Fibroblast of villous mesenchyme (primary cell): ENCODE measurements at places on chromosomes 13 and 19. TPM values are rescaled to one million over a fixed set of nuclear protein-coding genes. Genes with fewer than 3 reads are reported as not detected.

GRCh38 chr13:26952551-26953143 lies 192.1 kb upstream of the GPR12 start:
- DNase-seq = no peak

DNA sequence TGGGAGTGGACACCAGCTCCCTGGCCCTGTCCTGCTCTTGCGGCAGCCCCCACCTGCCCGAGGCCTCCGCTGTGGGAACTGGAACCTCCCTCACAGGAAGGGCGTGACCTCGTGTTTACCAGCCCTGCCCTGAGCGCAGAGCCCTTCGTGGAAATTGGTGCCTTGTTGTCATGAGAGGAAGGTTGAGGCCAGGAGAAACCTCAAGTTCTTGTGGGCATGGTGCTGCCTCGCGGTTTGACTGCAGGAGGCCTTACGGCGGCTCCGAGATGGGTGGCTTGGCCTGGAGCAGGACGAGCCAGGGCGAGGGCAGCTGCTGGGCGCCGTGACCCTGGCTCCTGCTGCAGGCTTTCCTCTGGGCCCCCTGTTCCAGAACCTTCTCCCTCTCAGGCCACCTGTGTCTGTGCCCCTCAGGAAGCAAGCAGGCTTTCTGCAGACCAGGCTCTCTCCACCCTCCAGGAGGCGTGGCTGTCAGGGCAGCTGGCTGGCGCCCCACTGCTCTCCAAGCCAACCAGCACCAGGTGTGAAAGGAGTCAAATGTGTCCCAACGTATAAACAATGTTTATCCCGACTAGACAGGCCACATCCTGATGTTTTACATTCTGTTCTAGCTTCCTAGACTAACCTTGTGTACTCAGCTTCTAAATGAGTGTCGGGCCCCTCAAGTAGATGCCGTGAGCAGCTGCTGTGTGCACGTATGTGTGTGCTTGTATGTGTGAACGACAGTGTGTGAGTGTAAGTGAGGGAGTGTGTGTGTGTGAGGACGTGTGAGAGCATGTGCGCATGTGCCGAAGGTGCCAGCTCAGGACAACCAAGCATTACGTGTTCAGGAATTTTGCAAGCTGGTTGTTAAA lies 10.4 kb upstream of the RASA3 start:
- peak; percentile 58 for DNase-seq

- peak; percentile 76 for DNase-seq
Measured at GRCh38 chr13:106499896-106500295, 35.6 kb downstream of the EFNB2 start.

- DNase-seq = no peak
Measured at GRCh38 chr13:113451951-113452421, 1.3 kb downstream of the ADPRHL1 start.

DNA sequence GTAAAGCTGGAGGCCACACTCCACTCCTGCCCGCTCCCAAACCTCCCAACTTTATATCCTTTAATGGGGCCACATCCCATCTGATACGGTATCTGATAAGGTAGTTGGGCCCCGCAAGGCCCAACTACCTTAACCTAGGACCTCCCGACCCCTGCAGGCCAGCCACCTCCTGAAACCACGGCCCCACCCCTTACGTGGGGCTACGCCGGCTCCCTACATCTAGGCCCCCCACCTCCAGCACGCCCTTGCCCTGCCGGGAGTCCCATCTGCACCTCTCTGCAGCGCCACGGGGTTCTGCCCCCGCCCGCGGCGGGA lies 2.2 kb downstream of the IGFLR1 start:
- no peak for DNase-seq

- peak; percentile 61 for DNase-seq
Measured at GRCh38 chr19:33430674-33431277, 57.3 kb downstream of the CEBPG start.

DNA sequence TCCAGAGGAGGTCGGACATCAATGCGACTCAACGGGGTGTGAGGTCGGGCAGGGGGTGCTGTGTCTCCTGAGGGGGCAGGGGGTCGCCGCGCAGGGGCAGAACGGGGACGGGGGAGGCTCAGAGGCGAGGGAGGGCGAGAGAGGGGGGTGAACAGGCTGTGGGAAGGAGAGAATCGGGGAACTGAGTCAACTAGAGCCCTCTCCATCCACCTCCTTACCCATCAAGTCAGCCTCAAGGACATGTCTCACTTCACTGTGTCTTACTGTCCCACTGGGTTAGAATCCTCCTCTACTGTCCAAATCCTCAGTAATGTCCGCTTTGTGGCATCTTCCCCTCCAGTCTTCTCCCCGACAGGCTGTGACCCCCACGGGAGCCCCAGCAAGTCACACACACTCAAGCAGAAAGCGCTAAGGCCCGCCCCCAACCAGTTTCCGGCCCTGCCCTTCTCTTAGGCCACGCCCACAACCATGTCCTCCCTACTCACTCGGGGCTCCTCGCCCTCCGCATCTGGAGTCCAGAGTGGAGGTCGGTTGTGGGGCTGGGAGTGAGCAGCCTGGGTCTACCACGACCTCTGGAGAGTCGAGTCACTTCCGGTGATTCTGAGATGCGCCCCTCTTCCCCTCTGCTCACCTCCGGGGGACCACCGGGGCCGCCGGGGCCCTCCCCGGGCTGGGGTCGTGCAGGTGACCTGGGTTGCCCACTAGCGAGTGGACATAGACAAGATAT lies 9.3 kb downstream of the PLEKHA4 start:
- DNase-seq = no peak

DNA sequence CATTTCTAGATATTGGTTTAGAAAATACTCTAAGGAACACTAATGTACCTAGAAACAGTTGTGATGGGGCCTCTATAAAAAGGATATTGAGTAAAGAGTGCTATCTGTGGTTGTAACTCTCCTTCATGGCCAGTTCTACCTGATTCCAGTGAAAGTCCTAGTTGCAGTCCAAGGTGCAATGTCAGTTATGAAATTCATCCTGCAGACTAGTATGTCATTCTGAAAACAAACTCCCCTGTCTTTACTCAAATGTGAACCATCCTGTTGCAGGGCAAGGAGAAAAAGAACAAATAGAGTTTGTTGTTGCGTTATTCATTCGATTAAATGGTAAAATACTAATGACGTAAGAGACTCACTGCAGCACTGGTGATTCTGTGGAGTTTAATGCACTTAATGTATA lies 18.3 kb upstream of the N4BP2L1 start:
- no peak for DNase-seq

- DNase-seq = no peak
Measured at GRCh38 chr13:50453188-50453587, 390.3 kb downstream of the DLEU7 start.

GRCh38 chr13:35916146-35916545 lies 215.0 kb downstream of the DCLK1 start:
- DNase-seq = no peak

DNA sequence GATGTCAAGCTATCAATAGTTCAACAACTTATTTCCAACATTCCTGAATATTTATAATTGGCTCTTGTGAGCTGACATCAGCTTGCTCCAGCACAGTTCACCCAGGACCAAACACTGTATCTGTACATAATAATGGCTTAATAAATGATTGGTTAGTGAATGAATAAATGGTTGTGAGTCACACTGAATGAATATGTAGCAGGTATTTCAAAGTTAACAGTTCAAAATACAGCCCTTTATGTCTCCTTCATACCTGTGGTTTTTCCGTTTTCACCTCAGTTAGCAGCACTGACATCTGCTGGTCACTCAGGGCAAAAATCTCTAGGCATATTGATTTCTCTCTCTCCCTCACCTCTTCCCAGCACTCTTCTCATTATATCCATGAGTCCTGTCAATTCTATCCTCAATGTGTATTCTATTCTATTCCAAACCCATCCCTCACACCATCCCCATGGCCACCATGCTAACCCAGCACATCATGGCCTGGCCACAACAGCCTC lies 76.3 kb downstream of the PEG3 start:
- DNase-seq = no peak

- DNase-seq = no peak
Measured at GRCh38 chr19:10737722-10738121, 19.8 kb downstream of the DNM2 start.

- no peak for DNase-seq
Measured at GRCh38 chr19:33497131-33497777, 24.3 kb downstream of the PEPD start.

DNA sequence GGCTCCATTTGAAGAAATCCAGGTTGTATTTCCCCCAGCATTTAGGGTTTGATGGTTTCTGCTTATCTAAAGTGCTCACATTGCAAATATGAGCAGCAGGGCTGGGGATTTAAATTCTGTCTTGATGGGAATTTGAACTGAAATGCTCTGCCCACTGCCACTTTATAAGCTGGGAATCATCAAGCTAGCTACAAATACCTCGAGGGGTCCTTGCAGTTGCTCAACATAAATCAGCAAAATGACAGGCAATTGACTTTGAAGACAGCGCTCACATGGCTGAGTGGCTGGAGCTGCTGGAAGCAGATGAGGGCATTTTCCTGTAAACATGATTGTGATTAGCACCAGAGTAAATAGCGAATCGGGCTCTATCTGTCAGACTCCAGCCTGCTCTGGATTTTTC lies 39.4 kb upstream of the MEDAG start:
- DNase-seq = peak; percentile 27

OVOL3 gene
- not detected in 2 replicates for total RNA-seq

SMAD9 gene
- 4.2 and 4.3 TPM in 2 replicates for total RNA-seq

PSG7 gene
- not detected in 2 replicates for total RNA-seq

ZGLP1 gene
- 0.32 and 0.43 TPM in 2 replicates for total RNA-seq

COX6B2 gene
- under 0.01 TPM in 1 of 2 replicates, not detected in the other for total RNA-seq

ADGRE1 gene
- not detected in 2 replicates for total RNA-seq

GAS6 gene
- 172 and 216 TPM in 2 replicates for total RNA-seq

GJB6 gene
- not detected in 2 replicates for total RNA-seq

SLAIN1 gene
- not detected in 2 replicates for total RNA-seq

SAE1 gene
- 155 and 160 TPM in 2 replicates for total RNA-seq
